ENCODE measurements at places on chromosomes 12 and 14.

- DNase-seq = peak; percentile 53
These were observed 320.1 kb downstream of the DAD1 start for GRCh38 chr14:22268875-22269274.

- no peak for DNase-seq
These were observed 3.7 kb downstream of the GPR132 start for GRCh38 chr14:105061428-105062047.

- DNase-seq = peak; percentile 22
These were observed 4.0 kb downstream of the KRT5 start for GRCh38 chr12:52515927-52516831.

- DNase-seq = peak; percentile 66
These were observed 172.8 kb downstream of the KTN1 start for GRCh38 chr14:55752580-55753390.

- no peak for DNase-seq
These were observed 31.0 kb downstream of the DRAM1 start for GRCh38 chr12:101908395-101908794.

DNA sequence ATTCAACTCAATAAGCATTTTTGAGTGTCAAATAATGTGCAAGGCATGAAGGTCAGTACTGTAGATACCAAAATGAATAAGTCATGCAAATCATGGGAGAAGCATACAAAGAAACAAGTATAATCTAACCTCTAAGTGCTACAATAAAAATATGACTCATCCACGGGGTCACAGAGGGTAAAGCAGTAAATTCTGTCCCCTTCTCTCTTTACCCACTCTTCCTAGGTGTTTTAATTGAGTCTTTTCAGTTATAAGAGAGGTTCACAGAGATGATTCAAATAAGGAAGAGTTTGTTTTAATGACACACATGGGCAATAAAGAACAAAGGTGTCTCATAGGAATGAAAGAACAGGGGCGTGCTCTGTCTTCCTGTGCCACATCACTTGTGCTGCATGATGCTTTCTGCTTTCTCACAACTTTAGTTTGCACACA, 71.5 kb upstream of the DAAM1 start:
- DNase-seq = no peak

DNA sequence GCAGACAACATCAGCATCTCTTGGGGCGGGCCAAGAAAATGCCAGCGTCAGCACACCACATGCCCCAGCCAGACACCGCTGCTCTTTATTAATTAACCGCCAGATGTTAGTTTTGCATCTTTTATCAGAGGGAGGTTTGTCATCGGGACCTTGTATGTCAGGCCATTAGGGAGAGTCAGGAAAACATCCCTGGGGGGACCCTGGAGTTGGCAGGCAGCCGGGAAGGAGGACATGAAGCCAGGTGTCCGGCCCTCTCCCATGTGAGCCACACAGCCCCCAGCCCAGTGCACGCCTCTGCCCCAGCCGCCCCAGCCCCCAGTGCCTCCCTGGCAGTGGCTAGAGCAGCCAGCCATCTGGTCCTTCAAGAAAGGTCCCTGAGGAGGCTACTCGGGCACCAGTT, 56.9 kb upstream of the FAM222A start:
- no peak for DNase-seq
